ENCODE measurements at places on chromosomes 11 and 22. TPM values are rescaled to one million over a fixed set of nuclear protein-coding genes. Genes with fewer than 3 reads are reported as not detected.

OR52E8 gene
- not detected for total RNA-seq

RBFOX2 gene
- total RNA-seq = 83.1 TPM

ARHGAP42 gene
- 7.1 TPM for total RNA-seq

HEPACAM gene
- under 0.01 TPM for total RNA-seq

ART1 gene
- total RNA-seq = not detected
